ENCODE measurements at places on chromosomes 5 and 9. TPM values are rescaled to one million over a fixed set of nuclear protein-coding genes. Genes with fewer than 3 reads are reported as not detected.

The SLC25A48 gene
- not detected for total RNA-seq

The FANCG gene
- total RNA-seq = 83.7 TPM

The NEUROG1 gene
- total RNA-seq = not detected

The GOLM1 gene
- 0.77 TPM for total RNA-seq

The KIF27 gene
- total RNA-seq = 3.5 TPM

The TIFAB gene
- total RNA-seq = not detected

The PALM2AKAP2 gene
- total RNA-seq = not detected
